Bone marrow (tissue), 2 donors: ENCODE measurements at places on chromosomes 1 and 21.

- DNase-seq: no peak
These were observed 575.5 kb downstream of the PTPRU start for GRCh38 chr1:29811727-29812407.

GRCh38 chr1:182610606-182611194 lies 6.5 kb upstream of the RGS16 start:
- no peak for DNase-seq

GRCh38 chr1:233668146-233668724 lies 54.3 kb downstream of the KCNK1 start:
- DNase-seq: no peak

- DNase-seq: no peak
These were observed 41.2 kb downstream of the ABCG1 start for GRCh38 chr21:42260121-42260520.

DNA sequence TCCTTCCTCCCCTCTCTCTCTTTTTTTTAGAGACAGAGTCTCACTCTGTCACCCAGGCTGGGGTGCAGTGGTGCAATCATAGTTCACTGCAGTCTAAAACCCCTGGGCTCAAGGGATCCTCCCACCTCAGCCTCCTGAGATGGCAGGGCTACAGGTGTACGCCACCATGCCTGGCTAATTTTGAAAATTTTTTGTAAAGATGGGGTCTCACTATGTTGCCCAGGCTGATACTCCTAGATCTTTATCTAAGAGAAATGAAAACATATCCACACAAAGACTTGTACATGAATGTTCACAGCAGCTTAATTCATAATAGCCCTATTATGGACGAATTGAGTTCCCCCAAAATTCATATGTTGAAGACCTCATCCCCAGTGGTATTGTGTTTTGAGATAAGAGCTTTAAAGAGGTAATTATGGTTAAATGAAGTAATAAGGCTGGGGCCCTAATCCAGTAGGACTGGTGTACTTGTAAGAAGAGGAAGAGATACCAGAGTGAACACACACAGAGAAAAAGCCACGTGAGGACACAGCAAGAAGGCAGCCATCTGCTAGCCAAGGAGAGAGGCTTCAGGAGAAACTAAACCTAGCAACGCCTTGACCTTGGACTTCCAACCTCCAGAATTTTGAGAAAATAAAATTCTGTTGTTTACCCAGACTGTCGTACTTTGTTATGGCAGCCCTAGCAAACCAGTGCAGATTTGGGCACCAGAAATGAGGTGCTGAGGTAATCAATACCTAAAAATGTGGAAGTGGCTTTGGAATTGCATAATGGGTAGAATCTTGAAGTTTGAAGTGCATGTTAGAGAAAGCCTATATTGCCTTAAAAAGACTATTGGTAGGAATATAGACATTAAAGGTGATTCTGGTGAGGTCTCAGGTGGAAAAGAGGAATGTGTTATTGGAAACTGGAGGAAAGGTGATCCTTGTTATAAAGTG lies 13.2 kb downstream of the IFNLR1 start:
- DNase-seq: no peak

GRCh38 chr1:229470406-229471043 lies 36.6 kb upstream of the ACTA1 start:
- no peak for DNase-seq
